ENCODE measurements at places on chromosomes 3 and 15.
A peak's percentile ranks its signal among the peaks of the same experiment; 100 is the strongest.

GRCh38 chr3:20038699-20039465 lies 1.4 kb upstream of the KAT2B start:
- no peak for DNase-seq

DNA sequence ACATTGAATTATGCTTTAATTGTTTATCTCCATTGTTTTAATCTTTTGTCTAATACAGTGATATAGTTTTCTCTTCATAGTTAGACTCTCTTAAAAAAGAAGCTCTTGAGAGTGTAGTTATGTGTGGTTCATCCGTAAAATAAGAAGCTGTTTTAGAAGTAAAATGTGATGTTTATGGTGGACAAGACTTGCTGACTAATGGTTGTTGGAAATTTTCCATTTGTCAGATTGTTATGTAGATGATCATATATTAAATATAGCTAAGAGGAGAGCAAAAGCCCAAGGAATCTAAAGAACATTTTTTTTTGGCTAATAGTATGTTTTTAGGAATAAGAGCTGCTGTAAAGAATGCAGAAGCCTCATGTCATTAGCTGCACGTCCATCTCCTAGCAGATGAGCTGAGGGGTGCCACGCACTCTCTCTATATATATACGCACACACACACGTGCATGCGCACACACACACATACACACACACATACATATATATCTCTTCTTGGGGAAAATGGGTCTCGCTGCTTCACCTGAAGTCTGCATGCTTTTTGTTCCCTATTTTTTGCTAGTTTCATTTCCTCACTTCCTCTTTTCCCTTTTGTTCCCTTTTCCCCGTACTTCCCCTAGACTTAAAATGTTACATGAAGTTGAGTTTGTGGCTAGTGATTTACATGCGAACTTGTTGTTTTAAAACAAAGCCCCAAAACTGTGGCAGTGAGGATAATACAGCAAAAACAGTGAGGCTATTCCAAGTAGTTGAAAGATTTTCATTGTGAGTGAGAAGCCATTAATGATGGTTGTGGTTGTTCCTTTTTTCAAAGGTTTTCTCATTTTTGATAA lies 107.8 kb downstream of the MBNL1 start:
- DNase-seq = no peak

DNA sequence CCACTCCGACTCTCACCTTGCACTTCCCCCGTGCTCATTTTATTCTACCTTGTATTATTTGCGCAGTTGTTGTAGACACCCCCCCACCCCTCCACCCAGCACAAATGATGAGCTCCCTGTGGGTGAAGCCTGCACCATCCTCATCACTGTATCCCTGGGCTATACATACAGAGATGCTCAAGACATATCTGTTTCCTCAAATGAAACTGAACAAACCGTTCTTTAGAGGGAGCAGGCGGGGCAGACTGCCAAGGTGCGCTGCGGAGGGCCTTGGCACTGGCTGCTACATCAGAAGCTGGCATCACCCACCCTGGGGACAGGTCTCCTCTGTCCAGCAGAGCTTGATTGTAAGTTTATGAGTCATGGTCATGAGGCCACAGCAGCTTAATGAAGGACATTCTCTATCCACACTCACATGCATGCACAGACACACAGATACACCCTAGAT lies 29.0 kb downstream of the ADCY5 start:
- no peak for DNase-seq

GRCh38 chr3:24886501-24886900 lies 391.9 kb upstream of the THRB start:
- DNase-seq = no peak

DNA sequence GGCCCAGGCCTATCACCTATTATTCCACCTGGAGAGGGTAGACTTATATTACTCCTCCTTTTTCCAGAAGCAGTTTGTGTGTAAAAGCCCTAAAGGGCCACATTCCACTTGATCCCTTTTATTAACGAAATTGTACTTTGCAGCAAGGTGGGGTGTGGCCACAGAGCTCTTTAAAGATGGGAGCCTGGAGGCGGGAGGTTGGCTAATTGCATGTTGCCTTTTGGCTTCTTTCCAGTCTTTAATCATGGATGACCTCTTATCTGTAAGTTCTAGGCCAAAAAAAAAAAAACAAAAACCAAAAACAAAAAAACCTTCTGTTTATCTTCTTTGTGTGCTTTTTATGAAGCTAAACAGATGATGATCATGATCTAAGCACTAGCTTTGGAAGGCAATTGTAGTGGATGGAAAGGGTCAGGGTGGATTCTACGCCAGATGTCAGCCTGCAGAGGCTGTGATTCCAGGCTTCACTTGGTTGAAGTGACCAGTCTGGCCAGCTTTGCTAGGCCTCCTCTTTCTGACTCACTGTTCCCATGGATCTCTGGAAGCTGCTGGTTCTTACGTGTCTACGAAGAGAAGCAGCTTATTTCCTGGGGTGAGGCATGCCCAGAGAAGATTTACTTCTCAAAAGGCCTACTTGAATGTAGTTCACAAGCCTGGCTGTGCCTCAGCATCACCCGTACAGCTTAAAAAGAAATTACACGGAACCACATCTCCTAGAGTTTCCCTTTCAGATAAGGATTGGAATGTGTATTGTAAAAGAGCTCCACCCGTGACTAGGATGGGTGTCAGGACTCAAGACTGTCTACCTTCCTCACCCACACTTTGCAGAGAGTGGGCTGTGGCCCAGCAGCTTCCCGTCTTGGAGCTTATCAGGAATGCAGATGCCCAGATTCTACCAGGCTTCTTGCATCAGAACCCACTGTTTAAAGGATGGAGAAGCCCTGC lies 330.9 kb upstream of the C2CD4B start:
- DNase-seq = no peak

GRCh38 chr15:46918462-46919140 lies 798.7 kb upstream of the SEMA6D start:
- no peak for DNase-seq

DNA sequence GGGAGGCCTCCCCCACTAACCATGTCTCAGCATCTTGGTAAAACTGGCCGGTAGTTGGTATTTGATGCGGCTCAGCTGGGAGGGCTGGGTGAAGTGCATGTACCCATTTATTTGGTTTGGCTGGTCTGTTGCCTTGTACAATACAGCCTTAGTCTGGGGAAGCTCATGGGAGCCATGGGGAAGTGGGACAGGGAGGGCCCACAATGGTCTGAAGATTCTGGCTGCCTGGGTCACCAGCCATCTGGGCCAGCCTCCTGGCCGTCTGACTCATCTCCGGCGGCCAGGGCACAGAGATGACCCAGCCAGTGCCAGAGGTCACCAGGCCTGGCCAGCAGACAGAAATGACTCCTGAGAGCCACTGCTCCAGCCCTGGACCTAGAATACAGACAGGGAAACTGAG lies 51.6 kb upstream of the SMAD6 start:
- DNase-seq = no peak

DNA sequence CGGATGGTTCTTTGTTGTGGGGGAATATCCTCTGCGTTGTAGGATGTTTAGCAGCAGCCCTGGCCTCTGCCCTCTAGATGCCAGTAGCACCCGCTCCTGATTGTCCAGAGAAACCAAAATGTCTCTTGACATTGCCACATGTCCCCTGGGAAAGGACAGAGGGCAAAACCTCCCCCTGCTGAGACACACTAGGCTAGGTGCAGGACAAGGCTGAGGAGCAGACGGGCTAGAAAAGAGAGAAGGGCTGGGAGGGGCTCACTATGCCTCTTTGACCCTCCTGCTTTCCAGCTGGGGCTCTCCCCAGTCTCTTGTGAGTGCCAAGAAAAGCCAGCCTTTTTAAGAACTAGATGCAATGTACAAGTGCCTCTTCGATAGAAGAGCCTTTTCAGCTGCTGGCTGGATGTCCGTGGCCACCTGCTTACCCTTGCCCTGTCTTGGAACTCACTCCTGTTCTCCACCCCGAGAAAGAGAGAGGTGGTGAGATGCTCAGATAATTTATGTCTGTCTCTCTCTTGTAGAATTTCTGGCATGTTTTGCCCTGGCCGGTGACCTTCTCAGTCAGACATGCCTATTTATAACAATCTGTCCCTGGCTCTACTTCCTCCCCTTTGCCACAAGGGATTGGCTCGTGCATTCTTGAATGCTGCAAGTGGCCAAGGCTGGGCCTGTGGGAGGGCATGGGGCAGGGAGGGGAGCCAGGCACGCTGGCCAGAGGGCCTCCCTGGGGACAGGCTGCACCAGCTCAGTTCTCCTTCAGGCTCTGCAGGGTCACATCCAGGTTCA lies 142.6 kb downstream of the RPLP1 start:
- no peak for DNase-seq

DNA sequence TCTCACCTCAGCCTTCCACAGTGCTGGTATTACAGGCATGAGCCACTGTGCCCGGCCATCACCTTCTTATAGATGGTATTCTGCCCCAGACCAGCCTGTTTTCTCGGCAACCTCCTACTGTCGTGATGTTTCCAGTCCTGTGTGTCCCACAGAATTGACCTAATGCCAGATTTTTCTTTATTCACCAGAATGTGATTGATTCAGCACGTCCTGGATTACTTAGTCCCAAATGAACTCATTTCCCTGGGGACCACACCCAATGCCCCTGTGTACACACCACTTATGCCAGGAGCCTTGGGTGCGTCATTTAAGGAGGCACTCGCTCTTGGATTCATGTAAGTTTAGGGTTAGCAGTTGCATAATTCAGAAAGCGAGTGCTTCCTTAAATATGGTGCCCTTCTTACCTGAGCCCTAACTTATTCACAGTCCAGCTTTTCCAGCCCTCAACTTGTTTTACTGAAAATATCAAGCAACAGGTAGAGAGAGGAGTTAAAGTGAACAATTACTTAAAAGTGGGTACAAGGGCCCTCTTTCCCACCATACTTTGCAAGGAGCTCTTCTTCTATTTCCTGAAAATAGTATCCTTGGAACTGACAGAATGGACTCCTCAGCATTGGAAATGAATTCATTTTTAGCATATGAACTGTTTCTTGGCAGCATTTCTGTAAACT lies 64.6 kb upstream of the UBE2E1 start:
- DNase-seq = no peak

DNA sequence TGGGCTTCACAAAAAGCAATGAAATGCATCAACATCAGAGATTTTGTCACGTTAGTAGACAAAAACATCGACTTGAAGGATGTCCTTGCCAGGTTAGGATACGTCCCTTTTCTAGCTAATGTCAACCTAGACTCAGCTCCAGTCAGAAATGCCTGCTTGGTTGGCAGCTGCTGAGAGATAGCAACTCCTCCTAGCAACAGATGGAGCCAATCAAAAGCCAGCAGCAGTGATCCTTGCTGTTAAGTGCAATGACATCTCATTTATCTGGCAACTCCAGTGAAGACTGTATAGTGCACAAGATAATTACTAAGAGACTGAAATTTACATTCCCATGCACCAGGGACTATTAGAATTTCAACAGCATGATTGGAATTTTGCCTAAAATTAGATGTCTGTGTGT lies 424.1 kb downstream of the FGF12 start:
- DNase-seq = no peak

DNA sequence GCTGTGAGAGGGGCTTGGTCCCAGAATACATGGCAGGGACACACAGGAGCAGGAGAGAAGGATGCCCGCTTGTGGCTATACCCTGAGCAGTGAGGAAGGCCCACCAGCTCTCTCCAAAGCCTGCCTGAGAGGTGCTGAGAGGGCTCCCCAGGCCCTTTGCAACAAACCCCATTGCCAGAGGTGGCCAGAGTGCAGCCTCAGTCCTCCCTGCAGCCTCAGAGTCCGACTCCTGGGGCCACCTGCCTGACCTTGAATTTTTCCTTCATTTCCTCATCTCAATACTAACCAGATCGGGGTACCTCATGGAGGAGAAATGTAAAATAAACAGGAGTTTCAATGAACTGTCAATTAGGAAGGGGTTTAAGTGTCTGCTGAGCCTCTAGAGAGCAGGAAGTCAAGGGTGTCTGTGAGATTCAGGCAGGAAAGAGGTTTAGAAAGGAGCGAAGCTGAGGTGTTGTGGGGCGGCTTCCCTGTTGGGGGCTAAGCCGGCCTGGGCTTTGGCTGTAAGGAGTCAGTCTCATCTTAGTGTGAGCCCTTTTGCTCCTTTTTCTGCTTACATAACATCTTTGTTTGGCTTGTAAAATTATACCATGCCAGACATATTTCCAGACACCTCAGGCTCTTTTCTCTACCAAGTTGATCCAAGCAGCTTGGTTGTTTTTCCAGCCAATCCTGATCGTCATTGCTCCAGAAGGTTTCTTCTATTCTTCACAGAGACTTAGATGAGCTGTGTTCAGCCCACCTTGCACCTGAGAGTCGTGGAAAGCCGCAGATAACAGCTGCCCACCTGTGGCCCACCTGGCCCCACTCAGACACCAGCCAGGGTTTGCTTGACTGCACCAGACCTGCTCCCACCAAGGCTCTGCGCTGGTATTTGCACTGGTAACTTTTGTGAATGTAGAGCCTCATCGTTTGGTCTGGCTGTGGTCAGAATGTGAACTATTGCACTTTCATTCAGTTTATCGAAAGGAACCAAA lies 36.7 kb downstream of the CMTM7 start:
- no peak for DNase-seq

DNA sequence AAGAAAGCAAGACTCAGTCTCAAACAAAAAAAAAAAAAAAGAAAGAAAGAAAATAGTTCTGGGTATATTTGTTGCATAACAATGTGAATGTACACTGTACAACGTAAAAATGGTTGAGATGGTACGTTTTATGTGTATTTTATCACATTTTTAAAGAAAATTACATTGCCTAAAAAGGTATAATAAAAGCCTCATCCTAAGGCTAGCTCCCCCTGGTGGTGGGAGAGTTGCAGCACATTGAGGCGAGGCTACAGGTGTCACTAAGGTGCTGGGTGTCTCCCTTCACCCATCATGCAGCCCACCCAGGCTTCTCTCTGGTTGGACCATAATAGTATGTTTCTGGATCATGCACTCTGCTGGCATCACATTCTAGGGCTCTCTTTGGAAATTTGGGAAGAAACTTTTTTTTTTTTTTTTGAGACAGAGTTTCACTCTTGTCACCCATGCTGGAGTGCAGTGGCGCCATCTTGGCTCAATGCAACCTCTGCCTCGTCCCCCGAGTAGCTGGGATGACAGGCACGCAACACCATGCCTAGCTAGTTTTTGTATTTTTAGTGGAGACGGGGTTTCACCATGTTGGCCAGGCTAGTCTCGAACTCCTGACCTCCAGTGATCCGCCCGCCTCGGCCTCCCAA lies 12.4 kb upstream of the RAB11A start:
- peak; percentile 31 for DNase-seq

- DNase-seq = no peak
Measured at GRCh38 chr3:186432189-186432588, 70.2 kb upstream of the DGKG start.

DNA sequence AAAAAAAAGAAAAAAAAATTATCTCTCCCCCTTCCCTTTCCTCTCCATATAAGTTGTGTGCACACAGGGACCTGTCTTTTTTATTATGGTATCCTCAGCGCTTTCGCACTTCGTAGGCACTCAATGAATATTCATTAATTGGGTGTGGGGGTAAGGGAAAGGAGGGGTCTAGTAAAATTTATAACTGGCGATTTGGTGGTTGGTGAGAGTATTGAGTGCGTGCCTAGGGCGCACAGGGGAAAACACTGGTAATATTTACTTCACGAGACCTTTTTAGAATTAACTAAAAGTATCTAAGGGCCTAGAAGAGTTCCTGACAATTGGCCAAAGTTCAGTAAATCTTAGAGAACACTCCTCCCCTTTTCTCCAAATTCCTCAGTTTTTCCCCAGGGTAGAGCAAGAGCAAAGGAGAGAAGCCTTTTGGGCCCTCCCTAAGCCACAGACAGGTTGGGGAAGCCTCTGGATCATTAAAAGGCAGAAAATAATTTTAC lies 25.7 kb downstream of the TYRO3 start:
- DNase-seq = no peak

All from activated naive CD4-positive, alpha-beta T cell (primary cell).